ENCODE measurements at places on chromosomes 11 and 22.

GRCh38 chr22:28984482-28985158 lies 77.0 kb downstream of the C22orf31 start:
- DNase-seq: no peak

- DNase-seq: no peak
Observed at GRCh38 chr11:72039856-72040401, 40.4 kb downstream of the NUMA1 start.

DNA sequence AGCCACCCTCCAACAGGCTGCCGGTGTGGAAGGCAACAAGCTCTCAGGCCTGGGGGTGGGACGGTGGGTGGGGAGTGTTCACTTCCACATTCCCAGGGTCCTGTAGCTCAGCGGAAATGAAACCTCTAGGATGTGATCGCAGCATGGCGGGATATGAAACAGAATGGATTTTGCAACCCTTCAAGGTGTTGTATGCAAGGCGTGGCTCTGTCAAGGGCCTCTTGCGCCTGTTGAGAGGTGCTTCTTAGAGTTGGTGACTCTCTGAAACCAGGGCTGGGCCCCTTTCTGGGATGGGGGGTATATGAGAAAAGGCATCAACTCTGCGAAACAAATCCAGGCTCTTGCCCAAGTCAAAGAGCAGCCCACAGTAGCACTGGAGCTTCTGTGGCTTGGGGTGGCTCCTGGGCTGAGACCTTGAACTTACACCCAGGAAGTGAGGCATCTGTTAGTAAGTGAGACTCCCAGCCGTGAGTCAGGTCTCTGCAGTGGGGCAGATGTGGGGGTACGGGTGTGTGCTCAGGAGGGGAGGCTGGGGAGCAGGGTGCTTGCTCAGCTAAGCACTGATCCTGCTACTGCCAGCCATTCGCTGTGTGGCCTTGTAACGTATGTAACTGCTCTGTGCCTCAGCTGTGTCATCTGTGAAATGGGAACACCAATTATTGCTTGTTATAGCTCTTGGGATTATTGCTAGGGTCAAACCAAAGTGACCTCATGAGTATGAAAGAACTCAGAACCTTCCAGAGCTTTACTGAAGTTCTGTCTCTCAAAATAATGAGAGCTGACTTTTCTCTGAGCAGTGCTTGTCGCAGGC lies 28.3 kb downstream of the NECTIN1 start:
- no peak for DNase-seq

- DNase-seq: no peak
Observed at GRCh38 chr11:69193151-69193550, 37.4 kb downstream of the SMIM38 start.

DNA sequence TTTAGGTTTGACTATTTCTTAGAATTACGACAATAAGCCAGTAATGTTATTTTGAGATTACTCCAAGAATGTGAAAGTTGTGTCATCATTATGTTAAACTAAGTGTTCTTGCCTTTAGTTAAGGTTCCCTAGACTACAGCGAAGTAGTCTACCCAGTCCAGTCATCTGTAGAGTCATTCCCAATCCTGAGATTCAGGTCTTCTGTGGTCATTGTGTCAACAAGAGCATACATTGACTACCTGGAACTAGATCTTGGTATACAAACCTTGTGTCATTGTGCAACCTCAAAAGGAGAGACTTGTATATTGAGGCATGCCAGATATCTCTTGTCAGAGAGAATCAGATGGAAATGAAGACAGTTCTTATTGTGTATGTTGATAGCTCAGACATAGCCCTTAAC lies 115.9 kb downstream of the ATM start:
- DNase-seq: no peak

DNA sequence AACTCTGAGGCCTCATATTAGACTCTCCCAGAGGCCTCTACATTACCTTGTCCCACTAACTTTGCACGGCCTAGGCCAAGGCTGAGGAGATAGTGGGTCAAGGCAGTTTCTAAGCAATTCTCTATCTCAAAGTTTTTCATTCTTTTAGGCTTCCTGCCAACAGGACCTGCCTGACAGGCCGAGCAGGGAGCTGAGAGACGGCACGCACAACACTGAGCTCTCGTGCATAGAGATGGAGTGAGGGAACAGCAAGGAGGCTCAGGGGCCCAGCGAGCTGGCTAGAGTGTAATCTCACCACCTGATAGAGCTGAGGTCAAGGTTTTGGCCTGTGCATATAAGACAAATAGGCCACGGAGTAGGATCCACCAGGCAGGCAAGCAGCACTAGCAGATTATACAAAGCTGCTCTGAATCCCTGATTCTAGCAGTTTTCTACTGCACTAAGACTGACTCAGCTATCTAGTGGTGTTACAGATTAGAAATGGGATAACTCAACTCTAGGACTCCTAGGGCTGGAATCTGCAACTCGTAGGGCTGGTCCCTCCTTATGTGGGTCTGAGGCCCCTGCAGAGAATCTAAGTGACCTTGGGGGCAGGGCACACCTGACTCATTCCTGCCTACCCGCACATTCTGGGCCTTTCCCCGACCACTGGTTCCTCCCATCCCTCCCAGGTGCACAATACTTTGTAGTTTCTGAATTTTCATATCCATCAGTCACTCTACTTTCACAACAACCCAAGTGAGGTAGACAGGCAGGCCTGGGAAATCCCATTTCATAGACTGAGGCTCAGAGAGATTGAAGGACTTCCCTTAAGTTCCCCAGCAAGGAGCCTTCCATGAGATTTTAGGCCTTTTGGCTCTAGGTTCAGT lies 1.7 kb downstream of the CYB5R2 start:
- no peak for DNase-seq

- peak; percentile 38 for DNase-seq
Observed at GRCh38 chr11:12019337-12019736, 10.9 kb upstream of the DKK3 start.

DNA sequence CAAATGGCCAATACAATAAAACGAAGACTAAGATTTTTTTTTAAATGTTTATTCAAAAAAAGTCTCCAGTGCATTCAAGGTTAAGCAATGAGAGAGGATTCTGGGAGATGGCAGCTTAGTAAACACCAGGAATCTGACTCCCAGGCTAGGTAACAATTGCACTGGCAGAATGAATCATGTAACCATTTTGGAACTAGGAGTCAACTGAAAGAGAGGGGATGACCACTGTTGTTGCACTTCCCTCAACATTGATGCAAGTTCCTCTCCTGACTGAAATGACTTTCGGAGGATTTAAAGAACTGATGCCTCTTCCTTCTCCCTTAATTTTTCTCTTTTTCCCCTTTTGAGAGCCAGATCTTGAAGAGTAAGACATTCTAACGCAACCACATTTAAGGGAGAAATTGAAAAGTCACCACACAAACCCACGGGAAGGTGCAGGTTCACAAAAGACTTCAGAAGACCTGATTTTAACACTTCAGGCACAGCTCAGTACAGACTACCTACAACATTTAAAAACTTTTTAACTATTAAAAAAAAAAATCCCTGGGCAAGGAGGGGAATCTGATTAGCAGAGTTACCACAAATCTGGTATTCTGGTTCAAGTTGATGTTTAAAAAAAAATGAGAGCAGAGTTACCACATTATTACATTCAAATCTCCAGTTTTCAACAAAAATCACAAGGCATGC lies 56.8 kb downstream of the FCHSD2 start:
- no peak for DNase-seq

GRCh38 chr11:88017666-88018065 lies 157.6 kb downstream of the RAB38 start:
- no peak for DNase-seq

DNA sequence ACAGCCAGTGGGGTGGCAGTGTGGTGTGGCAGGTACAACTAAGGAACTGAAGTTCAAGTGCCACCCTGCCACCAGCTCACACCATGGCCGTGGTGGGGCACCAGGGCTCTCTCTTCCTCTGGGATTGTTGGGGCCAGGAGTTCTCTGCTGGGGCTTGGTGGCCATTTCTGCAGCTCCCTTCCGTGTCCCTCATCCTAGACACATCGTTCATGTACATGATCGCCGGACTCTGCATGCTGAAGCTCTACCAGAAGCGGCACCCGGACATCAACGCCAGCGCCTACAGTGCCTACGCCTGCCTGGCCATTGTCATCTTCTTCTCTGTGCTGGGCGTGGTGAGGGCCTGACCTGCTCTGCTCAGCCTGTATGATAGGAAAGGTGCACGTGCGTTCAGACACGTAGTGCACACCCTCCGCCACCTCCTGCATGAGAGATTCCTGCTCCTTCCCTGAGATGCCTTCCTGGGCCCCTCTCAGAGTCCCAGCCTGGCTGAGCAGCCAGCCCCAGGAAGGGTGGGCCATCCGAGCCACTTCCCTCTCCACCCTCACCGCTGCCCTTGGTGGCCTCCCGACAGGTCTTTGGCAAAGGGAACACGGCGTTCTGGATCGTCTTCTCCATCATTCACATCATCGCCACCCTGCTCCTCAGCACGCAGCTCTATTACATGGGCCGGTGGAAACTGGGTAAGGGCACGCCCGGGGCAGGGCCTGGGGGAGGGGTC lies 7.3 kb upstream of the TAGLN start:
- DNase-seq: no peak

DNA sequence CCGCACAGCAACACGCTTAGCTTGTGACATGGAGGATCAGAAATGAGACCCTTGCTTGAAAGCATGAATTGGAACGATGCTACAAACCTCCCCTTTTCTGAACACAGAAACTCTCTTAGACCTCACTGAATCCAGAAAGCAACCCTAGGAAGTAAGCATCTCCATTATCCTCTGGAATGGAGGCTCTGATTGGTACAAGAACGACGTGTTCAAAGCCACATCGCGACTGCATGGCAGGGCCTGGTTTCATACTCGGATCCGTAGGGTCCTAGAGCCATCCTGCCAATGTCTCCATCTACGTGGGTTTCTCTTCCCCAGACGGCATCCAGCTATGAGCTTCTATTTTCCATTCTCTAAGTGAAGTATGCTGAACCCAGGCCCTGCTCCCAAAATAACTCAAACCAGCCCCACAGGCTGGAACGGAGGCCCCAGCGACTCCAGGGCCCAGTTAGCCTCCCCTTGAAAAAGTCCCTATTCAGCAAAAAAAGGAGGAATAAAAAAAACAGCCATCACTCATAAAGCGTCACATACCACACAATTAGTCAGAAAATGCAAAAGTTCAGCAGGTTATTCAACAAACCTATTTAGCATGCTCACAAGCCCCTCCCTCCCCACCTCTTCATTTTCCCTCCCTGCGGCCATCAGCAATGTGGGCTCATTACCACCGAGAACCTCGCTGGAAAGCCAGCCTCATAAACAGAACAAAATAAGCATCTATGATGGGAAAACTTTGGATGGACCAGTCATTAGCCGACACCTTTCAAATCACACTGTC lies 7.1 kb upstream of the MN1 start:
- DNase-seq: no peak

DNA sequence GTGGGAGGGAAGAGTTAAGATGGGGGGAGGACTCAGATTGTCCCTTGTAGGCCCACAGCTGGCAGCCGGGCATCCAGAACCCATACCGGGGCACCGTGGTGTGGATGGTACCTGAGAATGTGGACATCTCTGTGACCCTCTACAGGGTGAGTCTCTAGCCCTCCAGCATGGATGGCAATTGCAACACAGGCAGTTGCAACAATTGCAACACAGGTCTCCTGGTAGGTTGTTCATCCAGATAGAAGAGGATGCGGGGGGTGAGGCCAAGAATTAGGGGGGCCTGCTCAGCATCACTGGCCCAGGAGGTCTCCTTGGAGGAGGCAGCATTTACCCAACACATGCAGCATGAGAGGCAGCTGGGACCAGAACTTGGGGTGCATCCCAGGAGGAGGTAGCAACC lies 3.4 kb downstream of the EHBP1L1 start:
- no peak for DNase-seq

DNA sequence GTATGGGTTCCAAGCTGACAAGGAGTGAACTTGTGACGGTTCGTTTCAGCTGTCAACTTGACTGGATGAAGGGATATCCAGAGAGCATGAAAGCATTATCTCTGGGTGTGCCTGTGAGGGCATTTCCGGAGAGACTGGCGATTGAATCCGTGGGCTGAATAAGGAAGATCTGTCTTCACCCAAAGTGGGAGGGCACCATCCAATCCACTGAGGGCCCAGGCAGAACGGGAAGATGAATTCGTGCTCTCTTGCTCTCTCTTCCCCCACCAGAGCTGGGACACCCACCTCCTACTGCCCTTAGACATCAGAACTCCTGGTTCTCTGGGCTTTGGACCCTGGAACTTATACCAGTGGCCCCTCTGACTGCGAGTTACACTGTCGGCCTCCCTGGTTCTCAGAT lies 15.5 kb upstream of the CD81 start:
- no peak for DNase-seq

GRCh38 chr11:128324051-128324481 lies 263.3 kb downstream of the ETS1 start:
- DNase-seq: no peak

- no peak for DNase-seq
Observed at GRCh38 chr11:30921811-30922210, 335.7 kb upstream of the MPPED2 start.

DNA sequence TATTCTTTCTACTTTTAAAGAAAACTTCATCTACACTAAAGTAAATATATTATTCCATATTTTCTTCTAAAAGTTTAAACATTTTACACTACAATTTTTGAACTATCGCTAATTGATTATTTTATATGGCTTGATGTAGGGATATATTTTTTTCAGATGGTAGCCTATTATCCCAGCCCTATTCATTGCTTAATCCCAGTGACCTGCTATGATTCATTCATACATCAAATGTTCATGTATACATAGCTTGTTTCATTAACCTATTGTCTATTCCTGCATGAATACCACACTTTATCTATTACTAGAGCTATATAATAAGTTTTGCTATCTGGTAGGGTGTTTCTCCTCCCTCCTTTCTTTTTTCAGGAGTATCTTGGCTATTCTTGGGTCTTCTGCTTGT lies 5.0 kb upstream of the ROBO4 start:
- DNase-seq: no peak

GRCh38 chr11:117328375-117329010 lies 839 bp downstream of the CEP164 start:
- peak; percentile 28 for DNase-seq

DNA sequence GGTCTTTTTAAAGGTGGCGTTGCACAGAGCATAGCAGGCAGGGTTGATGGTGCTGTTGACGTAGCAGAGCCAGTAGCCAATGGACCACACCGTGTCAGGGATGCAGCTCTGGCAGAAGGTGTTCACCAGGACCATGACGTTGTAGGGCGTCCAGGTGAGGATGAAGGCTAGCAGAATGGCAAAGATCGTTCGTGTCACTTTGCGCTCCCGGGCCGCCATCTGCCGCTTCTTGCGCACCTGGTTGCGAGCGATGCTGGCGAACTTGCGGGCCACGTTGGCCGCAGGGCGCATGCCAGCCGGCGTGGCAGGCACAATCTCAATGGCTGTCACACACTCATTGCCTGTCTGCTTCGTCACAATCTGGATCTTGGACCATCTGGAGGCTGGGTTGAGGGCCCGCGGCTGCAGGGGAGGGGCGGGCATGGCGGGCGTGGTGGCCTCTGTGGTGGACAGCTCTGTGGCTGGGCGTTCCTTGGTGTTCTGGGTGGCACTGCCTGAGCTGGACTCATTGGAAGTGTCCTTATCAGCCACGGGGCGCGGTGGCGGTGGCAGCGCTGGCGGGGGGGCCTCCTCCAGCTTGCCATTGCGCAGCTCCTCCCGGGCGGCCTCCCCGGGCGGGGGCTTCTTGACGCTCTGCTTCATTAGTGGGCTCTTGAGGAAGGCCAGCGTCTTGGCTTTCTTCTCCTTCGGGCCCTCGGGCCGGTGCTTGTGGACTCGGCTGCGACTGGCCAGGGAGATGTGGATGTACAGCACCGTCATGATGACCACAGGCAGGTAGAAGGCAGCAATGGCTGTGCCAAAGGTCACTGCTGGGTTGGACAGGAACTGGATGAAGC lies 3.9 kb downstream of the MDK start:
- DNase-seq: no peak
